Naive thymus-derived CD8-positive, alpha-beta T cell (primary cell): ENCODE measurements at places on chromosomes 12 and 14. TPM values are rescaled to one million over a fixed set of nuclear protein-coding genes. Genes with fewer than 3 reads are reported as not detected.

DNA sequence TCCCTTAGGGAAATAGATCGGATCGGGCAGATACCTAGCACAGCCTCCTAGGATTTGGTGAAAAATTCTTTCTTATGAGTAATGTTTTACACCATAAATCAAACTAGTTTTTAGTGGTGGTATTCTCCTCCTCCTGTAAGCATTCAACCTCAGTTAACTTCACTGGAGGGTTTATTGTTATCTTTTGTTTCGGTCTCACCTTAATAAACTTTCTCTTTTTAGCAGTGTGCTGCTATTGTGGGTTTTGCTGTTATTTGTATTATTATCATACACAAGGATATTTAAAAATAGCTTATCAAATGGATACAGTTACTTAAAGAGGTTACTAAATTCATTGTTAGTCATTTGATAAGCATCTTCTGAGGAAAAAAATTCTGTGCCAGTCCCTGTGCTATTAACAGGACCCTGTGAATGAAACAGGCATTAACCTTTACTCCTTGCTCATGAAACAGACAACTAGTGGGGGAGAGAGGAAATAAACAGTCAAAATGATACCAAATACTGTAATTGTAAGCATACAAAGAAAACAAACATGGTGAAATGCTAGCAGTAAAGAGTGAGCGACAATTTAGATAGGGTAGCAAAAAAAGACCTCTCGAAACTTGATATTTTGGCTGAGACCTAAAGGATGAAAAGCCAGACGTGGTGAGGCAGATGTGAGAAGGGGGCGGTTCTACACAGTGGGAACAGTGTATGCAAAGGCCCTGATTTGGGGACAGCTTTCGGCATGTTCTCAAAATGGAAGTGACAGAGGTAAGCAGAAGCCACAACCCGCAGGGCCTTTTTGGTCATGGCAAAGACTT is 178.7 kb upstream of the SOX5 start:
- no peak for DNase-seq

DNA sequence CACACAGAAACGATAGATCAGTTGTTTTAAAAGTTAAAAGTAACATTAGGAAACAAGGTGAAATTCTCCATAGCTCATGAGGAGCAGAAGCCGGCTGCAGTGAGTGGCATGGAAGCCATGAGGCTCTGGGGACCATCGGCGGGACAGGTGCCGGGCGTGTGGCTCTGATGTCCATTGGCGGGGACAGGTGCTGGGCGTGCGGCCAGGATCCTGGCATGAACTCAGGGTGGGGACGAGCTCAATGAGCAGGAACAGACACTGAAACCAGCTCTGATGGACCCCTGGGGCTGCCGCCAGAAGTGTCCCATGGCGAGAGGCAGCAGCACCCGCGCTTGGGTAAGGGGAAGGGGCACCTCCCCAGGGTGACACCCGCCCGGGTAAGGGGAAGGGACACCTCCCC is 75.1 kb downstream of the NOC4L start:
- no peak for DNase-seq

GRCh38 chr12:25741917-25742316 is 188.8 kb upstream of the LMNTD1 start:
- DNase-seq: no peak

GRCh38 chr12:89946518-89947135 is 238.0 kb upstream of the ATP2B1 start:
- no peak for DNase-seq

KRT78 gene
- not detected for total RNA-seq

- no peak for DNase-seq
Observed at GRCh38 chr14:80901260-80901659, 40.3 kb downstream of the CEP128 start.

RAB15 gene
- 4.7 TPM for total RNA-seq

DNA sequence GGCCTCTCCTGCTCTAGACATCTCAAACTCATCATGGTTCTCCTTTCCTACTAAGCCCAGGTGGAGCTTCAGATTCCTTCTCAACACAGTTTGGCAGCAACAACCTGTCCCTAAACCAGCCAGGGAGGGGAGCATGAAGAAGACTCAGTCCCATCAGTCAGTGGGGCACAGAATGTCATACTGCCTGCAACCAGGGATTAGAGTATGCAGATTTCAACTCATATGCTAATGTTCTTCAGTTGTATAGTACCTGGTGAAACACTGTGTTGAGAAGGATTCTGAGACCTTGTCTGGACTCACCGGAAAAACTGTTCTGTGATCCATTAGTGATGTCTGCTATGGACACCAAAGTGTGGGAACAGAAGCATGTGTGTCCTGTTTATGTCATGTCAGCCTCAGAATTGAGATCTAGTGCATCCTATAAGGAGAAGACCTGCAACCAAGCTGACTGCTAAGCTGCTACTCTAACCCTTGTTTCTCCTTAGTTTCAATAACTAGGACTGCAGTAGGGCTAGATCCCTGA is 43.6 kb downstream of the TRPV4 start:
- no peak for DNase-seq

DNA sequence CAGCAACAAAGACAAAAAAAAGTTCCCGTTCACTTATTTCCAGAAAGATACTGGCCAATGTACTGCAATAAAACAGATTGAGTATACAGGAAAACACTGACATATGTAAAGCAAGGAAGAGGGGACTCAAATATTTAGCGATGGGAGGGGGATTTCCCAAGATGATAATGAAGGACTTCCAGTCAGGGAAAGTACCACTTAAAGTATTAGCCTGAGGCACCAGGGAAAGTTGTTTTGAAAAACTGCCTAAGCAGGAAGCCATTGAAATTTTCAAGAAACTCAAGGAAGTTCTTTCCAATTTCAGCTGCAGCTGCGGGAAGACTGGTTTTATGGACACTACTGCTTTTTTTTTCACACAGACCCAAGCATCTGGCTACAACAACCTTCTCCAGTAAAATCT is 1007.4 kb upstream of the NOVA1 start:
- no peak for DNase-seq

DNA sequence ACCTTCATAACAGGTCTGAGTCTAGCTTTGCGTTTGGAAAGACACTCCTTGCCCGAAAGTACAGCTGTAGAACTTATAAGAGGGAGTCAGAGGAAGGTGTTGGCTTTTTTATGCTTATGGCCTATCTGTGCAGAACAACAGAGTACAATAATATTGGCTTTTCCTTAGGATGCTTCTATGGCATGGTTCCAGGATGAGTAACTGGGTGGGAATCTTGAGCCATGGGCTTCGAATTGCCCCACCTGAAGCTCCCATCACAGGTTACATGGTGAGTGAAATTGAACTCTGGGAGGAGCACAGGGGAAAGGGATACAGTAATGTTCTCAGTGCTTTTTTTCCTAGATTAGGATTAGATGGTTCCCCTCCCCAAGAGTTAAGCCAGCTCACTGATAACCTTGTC is 13.0 kb downstream of the PARP2 start:
- DNase-seq: no peak

TSHR gene
- total RNA-seq: not detected

PRICKLE1 gene
- total RNA-seq: 2.4 TPM

DNA sequence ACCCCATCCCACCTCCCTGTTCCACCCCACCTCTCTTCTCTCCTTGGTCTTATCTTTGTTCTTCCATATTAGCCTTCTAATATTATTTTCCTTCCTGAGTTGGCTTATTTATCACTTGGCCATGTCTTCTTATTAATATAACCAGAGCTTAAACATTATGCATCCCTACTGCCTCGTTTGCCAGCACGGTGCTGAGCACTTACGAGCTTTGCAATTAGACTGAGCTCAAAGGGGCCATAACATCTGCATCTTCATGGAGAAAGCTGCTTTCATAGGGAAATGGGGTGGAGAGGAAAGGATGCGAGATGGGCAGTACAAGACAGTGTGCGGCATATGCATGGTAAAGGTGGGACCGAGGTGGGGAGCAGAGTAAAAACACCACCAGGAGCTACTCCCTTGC is 342.8 kb downstream of the FUT8 start:
- DNase-seq: no peak

DNA sequence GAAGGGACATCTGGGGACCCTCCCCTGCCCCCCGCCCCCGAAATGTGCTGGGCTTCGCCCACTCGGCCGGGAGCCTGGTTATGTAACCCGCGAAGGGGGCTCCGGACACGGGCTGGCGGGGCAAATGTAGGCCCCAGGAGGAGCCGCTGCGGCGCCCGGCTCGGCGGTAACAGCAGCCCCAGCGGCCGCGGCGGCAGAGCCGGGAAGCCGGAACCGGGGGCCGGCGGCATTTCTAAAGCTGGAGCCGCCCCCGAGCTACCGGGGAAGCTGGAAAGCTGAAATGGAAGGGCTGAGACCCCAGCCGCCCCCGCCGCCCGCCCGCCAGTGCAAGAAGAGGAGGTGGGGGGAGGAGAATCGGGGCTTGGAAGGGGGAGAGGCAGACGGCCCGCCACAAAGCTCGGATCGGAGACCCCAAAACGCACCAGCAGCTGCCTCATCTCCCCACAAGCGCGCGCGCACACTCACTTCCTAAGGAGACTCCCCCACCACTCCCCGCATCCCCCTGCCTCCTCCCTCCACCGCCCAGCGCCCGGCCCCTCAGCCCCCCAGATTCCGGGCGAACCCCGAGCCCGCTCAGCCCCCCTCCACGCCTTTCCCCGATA is 1.5 kb downstream of the KDM2B start:
- DNase-seq: peak; percentile 39

DNA sequence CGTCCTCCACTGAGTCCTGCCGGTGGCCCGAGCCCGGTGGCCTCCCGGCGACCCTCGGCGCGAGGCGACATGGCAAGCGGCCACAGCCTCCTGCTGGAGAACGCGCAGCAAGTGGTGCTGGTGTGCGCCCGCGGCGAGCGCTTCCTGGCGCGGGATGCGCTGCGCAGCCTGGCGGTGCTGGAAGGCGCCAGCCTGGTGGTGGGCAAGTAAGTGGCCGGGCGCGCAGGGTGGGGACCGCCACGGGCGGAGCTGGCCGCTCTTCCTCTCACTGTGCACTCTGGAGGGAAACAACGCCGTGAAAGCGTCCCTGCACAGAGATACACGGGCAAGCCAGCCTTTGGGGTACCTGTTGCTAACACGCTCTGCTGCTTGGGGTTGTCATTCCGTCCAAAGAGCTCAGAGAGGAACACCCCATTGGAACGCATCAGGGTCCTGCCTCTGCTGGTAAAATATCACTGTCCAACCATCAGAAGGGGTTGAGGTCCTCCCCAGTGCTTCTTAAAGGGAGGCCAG is at the start of gene AMDHD1:
Gene AMDHD1 (plus strand): TSS at position 2 of the 513 bp plus-strand sequence. CDS start 68 bp downstream, at position 70.
- DNase-seq: peak; percentile 64

- no peak for DNase-seq
Observed at GRCh38 chr14:36805131-36805559, 143.5 kb downstream of the PAX9 start.

NPFF gene
- total RNA-seq: not detected

- DNase-seq: no peak
Observed at GRCh38 chr12:130429656-130430505, 92.2 kb downstream of the PIWIL1 start.

DNA sequence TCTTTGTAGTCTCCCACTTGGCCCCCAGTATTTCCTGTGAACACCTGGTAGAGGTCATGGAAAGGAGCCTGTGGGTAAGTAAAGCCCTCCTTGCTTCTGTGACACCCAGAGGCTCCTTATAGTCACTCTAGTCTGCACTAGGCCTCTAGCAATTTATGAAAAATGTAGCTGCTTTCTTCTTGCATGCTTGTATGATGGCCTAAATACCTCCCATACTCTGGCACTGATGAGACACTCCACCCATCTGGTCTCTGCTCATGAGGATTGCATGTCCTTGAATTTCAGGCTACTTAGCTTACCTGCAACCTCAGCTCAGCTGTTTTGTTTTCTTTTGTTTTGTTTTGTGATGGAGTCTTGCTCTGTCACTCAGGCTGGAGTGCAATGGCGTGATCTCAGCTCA is 4.6 kb upstream of the A2ML1 start:
- DNase-seq: no peak

GRCh38 chr14:68790644-68791077 is 2.2 kb downstream of the ZFP36L1 start:
- DNase-seq: peak; percentile 66

GALC gene
- total RNA-seq: 24.4 TPM

GRCh38 chr12:64273527-64274403 is 51.7 kb upstream of the KICS2 start:
- DNase-seq: no peak
